ENCODE measurements at places on chromosomes 6 and 20.

GRCh38 chr6:127471379-127472255 lies 12.4 kb upstream of the KIAA0408 start:
- no peak for DNase-seq

DNA sequence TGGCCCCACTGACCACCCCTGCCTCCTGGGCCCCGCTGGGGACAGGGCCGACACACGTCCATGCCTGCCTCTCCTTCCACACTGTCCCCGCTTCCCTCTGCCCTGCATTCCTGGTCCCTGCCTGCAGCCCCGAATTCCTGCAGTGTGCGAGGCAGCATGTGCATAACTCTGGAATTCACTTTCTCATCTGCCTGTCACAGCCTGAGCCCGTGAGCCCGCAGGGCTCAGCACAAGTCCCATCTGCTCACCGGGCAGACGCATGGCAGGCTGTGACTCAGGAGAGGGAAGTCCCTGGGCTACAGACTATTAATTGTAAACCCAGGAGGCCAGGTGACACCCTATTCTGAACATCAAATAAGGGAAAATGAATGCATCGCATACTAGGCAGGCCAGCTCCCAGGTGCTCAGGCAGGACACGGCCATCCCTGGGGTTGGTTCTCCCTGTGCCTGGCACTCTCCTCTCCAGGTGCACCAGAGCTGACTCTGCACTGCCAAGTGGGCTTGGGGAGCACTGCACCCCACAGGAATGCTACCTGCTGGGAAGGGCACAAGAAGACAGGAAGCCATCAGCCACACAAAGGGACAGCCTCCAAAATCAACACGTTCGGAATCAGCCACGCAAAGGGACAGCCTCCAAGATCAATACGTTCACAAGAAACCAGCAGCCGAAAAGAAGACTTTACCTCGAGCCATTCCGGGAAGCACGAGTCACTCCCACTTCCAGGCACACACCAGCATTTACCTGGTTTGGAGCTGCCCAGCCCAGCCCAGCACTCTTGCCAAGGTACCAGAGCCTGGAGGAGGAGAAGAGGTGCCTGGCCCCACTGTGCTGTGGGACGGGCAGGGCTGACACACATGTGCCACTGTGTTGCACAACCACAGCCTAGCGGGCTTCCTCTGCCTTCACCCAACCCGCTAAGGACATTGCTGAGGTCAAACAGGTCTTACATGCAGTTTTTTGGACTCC lies 65.9 kb downstream of the DLL1 start:
- DNase-seq, result no peak

- no peak for DNase-seq
These were observed 7.6 kb upstream of the BTN3A3 start for GRCh38 chr6:26432627-26433201.

- no peak for DNase-seq
These were observed 677.7 kb upstream of the NRSN1 start for GRCh38 chr6:23448281-23448680.

GRCh38 chr20:46264391-46265266 lies 43.7 kb downstream of the CDH22 start:
- DNase-seq, result no peak

DNA sequence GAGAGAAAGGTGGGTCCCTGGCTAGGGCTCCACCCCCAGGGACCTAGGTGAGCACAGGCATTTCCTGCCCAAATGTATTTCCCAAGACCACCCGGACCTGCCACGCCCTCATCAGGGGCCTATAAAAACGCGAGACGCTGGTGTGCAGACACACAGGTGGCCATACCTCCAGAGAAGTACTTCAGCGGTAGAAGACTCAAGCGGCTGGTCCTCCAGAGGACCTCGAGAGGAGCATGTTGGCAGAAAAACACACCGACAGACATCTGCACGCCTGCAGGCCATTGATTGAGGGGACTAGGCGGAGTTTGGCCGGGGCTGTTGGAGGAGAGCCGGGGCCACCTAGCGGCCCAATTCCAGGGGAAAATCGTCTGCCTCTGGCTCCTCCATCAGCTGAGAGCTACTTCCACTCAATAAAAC lies 695.8 kb upstream of the MMS22L start:
- no peak for DNase-seq

- DNase-seq, result no peak
These were observed 61.0 kb upstream of the ZMYND8 start for GRCh38 chr20:47417245-47418068.

DNA sequence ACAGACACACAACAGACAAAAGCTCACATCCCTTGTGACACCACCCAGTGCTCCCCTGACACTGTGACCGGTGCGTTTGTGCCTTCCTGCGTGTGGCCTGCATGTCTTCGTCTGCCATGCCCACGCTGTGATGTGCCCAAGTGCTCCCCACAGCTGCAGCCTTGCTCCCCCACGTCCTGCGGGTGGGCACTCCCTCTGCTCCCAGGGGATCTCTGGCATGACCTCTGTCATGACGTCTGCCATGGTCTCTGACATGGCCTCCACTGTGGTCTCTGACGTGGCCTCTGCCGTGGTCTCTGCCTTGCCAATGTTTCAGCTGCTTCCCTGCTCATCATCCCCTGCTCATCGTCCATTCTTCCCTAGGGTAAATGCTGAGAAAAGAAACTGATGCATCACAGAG lies 200.9 kb downstream of the DLL1 start:
- DNase-seq, result no peak

- no peak for DNase-seq
These were observed 18.1 kb downstream of the SLC17A9 start for GRCh38 chr20:62970307-62971210.

Data from activated T-helper 2 cell treated with anti-CD3 and anti-CD28 coated beads, Interferon-gamma antibody, Interleukin-2, Interleukin-4, amounts not matched to agents 10 μg/mL and 5 μg/mL and 100 μg/mL, durations not matched to agents 14 hours and 24 hours and 36 hours (primary cell).